ENCODE measurements at places on chromosomes 11 and 22. TPM values are rescaled to one million over a fixed set of nuclear protein-coding genes. Genes with fewer than 3 reads are reported as not detected.

DNA sequence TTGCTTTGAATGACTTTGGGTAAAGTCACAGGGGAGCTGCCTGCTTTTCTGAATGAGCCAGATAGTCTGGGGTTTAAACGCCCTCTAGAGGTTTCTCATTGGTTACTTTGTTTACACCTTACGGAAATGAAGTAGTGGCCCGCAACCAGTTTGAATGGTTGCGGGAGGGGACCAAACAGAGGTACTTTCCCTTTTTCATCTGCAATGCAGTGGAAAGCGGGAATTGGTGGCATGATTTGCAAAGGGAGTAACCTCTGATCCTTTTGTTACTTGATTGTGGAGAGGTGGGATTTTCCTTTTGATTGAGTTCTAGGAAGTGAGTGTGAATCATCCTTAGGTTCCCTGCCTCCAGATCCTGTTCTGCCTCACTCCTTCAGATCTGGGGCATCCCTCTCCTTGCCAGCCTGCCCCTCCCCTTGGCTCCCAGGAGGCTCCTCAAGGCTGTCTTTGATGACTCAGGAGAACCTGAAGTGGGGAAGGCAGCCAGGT lies 15.9 kb upstream of the GLYATL1 start:
- DNase-seq: peak; percentile 31

- DNase-seq: no peak
These were observed 11.9 kb upstream of the NXF1 start for GRCh38 chr11:62817129-62817528.

DNA sequence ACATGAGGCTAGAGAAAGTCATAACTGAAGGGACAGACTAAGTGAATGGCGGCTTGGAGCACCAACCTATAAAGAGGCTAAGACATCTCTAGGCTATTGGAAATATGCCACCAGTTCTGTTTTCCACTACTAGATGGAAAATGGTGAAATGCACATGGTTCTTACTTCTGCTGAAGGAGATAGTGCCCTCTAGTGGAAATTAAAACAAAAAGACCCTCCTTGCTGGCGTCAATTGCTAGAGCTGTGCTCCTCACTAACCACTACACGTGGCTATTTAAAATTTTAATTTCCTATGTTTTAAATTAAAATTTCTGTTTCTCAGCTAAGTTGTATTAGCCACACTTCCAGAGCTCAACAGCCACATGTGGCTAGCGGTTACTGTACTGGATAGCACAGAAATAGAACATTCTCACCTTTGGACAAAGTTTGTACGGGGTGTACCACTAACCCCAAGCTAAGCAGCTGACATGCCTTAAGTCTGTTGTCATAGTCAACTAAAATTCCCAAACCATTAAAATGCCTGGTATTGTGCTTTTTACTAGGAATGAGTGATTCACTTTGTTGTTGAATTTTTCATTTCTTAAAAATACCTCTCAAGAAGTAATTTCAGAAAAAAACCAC lies 34.1 kb upstream of the CALCA start:
- DNase-seq: no peak

GRCh38 chr11:121485216-121485615 lies 32.4 kb upstream of the SORL1-AS1 start:
- no peak for DNase-seq

GRCh38 chr11:103875855-103876510 lies 160.5 kb upstream of the DDI1 start:
- no peak for DNase-seq

GRCh38 chr11:109697140-109697843 lies 275.3 kb downstream of the C11orf87 start:
- peak; percentile 22 for DNase-seq

DNA sequence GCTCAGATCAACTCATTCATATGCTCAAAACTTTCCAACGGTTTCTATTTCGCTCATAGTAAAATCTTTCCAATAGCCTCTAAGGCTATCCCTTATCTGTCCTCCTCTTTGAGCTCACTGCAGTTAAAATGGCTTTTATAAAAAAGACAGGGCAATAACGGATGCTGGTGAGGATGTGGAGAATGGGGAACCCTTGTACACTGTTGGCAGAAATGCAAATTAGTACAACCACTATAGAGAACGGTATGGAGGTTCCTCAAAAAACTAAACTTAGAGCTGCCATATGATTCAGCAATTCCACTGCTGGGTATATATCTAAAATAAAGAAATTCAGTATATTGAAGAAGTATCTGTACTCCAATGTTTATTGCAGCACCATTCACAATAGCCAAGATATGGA lies 345.6 kb downstream of the DLG2 start:
- no peak for DNase-seq

- no peak for DNase-seq
These were observed 22.9 kb downstream of the USH1C start for GRCh38 chr11:17521106-17521900.

DNA sequence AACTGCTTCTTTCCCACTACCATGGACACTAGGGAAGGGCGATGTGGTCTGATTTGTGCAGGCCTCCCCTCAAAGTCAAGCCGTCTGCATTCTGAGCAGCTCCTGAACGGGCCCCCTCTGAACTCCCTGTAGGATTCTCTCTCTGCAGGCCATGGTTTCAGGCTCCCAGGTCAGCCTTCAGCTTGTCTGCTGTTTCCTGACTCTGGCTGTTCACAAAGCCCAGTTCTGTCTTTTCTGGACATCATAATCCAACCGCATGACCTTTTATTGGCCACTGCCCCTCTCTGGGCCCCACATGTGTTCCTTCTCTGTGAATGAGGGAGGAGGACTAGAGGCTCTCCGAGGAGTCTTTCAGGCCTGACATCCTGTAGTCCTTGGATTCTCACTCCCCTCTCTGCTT lies 161.0 kb downstream of the FEZ1 start:
- DNase-seq: no peak

GRCh38 chr11:16096336-16096735 lies 260.0 kb downstream of the SOX6 start:
- no peak for DNase-seq

DNA sequence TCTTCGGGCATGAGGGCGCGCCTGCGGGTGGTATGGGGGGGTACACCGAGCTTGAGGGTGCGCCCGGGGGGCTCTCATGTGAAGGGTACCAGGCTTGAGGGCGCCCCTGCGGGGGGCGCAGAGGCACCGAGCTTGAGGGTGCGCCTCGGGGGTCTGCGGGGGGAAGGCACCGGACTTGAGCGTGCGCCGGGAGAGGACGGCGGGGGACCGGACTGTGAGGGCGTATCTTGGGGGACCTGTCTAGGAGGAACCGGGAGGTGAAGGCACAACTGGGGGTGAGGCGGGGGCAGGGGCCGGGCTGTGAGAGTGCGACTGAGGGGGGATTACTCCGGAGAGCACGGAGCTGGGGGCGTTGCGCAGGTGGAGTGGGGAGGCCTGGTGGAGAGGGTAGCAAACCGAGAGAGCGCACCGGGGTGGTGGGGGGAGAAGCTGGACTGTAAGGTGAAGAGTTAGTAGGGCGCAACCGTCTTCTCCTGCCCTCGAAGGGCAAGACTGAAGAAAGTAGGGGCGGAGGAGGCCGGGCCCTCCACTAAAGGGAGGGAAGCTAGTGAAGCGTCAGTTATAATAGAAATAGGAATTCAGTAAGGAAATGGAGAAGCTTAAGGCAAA lies 1.1 kb upstream of the DDX6 start:
- peak; percentile 57 for DNase-seq

DNA sequence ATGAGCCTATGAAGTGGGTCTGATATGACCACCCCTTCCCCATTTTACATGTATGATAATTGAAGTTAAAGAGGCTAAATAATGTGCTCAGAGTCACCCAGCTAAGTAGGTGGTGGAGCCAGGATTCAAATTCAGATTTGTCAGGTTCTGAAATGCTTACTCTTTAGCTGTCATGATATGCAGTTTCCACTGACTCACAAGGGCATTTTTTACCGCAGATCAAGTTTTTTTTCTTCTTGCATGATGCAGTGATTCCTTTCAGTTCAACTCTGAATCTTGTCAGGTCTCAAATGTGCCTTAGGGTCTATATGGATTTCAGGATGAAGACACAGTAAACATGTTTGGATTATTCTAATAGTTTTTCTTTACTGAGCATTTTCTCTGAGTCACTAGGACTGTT lies 12.6 kb upstream of the TRIM44 start:
- DNase-seq: no peak

DNA sequence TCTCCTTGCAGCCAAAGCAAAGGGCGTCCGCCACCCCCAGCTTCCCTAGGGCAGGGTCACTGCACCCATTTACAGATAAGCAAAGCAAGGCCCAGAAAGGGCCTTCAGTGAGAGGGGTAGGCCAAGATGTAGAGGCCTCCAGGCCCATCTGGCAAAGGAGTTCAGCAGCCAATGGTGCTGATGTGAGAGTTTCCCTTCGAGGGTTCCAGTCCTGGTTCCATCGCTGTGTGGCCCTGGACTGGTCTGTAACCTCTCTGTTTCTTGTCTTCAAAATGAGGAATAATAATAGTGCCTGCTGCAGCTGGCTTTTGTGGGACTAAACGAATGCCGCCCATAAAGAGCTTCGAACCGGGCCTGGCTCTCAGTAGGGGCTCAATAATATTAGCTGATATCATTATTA lies 4.0 kb downstream of the ELFN2 start:
- DNase-seq: no peak

DNA sequence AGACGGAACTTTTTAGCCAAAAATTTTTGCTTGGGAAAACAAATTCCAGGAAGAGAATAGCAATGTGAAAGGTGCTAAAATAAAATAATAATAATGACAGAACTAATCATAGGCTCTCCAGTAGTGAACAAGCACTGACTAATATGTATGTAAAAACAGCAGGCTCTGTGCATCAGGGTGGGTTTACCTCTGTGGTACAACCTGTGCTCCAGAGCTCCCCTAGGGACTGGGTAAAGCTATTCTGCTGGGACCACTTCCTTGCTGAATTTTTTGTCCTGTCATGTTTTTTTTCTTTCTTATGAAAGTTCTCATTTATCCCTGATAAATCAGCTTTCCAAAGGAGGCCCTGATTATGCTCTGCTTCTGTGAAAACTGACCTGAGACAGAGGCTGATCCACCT lies 18.8 kb downstream of the LUZP2 start:
- DNase-seq: no peak

- DNase-seq: no peak
These were observed 90.5 kb downstream of the PIWIL4 start for GRCh38 chr11:94657629-94658028.

GRCh38 chr11:69892986-69893555 lies 73.9 kb upstream of the FGF3 start:
- no peak for DNase-seq

GRCh38 chr11:66494935-66495334 lies 14.7 kb downstream of the DPP3 start:
- no peak for DNase-seq

DNA sequence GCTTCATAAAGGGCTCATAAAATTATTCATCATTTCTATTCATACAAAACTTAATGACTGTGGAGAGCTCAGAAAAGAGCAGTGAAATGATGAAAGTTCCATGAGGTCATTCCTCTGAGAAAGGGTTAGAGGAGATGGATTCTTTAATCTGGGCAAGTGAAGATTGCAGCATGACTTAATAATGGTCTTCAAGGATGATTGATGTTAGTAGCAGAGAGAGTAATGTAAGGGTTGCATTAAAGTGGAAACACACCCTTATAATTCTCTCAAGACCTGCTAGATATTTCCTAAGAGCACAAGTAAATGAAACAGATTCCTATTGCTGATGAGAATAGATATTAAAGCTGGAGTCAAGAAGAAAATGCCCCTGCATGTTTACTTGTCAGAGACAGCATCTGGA lies 711.6 kb upstream of the ANO5 start:
- no peak for DNase-seq

GRCh38 chr11:65180877-65181568 lies 705 bp upstream of the CAPN1 start:
- DNase-seq: peak; percentile 68

- no peak for DNase-seq
These were observed 119.5 kb upstream of the B3GAT1 start for GRCh38 chr11:134531327-134532130.

DNA sequence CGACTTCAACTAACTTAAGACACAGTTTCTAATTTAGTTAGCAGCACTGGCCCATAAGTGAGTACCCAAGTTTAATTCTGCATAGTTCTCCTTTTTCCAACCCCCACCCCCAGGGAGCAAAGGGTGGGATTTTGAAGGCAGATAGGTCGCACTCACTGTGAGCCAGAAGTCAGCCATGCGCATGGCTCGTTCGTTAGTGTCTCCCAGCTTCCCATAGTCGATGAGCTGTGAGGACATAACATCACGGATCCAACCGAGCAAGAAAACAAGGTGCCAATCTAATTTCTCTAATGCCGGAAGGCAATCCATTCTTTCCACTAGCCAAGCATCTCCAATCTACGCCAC lies 577 bp downstream of the MRPL17 start:
- DNase-seq: no peak

DNA sequence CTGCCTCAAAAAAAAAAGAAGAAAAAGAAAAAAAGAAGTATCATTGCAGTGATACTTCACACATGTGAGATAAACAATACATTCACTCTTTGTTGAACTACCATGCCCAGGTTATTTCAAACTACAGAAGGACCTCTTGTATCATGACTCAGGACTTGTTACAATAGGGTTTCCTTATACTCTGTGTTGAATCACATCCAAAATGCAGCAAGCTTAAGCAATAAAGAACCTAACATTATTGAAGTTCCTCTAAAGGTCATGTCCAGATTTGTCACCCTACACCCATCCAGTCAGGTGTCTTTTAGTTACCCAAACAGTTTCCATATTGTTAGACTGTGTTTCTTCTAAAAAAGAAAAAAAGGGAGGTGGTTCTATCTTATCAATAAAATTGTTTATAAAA lies 26.9 kb upstream of the ALKBH3 start:
- DNase-seq: no peak

DNA sequence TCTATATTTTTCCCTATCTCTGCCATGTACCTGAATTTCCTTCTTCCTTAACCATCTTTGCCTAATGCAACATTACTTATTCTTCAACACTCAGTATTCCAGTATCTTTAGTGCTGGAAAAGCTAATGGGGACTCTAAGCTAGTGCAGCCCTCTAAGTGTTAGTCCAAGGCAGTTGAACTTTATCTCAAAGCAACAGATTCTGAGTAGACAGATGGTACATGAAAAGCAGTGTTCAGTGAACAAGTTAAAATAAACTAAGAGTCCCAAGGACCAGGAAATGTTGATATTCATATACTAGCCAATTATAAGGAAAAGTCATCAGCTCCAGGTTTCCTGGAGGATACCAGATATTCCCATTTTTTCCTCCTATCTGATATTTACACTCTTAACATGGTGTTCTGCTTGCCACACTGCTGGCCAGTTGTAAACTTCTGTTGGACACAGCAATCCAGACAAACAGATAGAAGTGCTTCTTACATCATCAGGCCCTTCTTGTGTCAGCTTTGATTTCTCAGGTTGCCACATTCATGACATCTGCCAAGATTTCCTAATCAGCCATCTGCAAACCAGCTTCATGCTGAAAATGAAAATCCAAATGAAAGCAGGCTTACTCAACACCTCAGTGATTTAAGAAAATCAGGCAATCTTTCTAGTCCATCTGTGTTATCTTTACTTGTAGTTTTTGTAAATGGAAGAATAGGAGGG lies 255.9 kb upstream of the POU2AF2 start:
- DNase-seq: no peak

- peak; percentile 65 for DNase-seq
These were observed 45.6 kb downstream of the CEP57 start for GRCh38 chr11:95835768-95836488.

DEFB131B gene
- total RNA-seq: not detected

FGF4 gene
- not detected for total RNA-seq

CARD18 gene
- total RNA-seq: not detected

NXPE1 gene
- not detected for total RNA-seq

KRTAP5-1 gene
- total RNA-seq: not detected

COPB1 gene
- 79.1 TPM for total RNA-seq

ZP1 gene
- total RNA-seq: not detected

APLNR gene
- not detected for total RNA-seq

OR8D1 gene
- not detected for total RNA-seq

SYT8 gene
- total RNA-seq: not detected

YPEL4 gene
- 0.13 TPM for total RNA-seq

PRDM11 gene
- total RNA-seq: 3.5 TPM

KRTAP5-4 gene
- not detected for total RNA-seq

CHRM4 gene
- total RNA-seq: 0.37 TPM
